ENCODE measurements at places on chromosomes 4 and X.

GRCh38 chrX:46814966-46815365 lies 21.9 kb upstream of the RP2 start:
- no peak for DNase-seq

DNA sequence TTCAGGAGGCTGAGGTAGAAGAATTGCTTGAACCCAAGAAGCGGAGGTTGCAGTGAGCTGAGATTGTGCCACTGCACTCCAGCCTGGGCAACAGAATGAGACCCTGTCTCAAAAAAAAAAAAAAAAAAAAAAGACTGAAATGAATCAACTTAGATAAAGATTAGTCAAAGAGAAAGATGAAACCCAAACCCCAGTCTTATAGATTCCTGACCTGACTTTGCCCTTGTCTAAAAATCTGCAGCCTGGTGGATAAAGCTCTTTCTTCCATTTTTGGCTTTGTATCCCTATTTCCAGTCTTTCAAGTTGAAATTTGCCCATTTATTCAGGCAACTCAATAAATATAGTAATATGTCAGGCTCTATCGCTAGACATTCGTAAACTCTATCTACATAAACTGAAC lies 39.3 kb upstream of the SPINK2 start:
- no peak for DNase-seq

GRCh38 chrX:150547375-150548115 lies 20.9 kb upstream of the MTM1 start:
- no peak for DNase-seq

GRCh38 chr4:189279188-189279587 lies 661.5 kb upstream of the FRG1 start:
- no peak for DNase-seq

- DNase-seq: no peak
Observed at GRCh38 chrX:138925330-138925729, 213.8 kb upstream of the FGF13 start.

- peak; percentile 34 for DNase-seq
Observed at GRCh38 chrX:120456973-120457372, 12.1 kb downstream of the LAMP2 start.

DNA sequence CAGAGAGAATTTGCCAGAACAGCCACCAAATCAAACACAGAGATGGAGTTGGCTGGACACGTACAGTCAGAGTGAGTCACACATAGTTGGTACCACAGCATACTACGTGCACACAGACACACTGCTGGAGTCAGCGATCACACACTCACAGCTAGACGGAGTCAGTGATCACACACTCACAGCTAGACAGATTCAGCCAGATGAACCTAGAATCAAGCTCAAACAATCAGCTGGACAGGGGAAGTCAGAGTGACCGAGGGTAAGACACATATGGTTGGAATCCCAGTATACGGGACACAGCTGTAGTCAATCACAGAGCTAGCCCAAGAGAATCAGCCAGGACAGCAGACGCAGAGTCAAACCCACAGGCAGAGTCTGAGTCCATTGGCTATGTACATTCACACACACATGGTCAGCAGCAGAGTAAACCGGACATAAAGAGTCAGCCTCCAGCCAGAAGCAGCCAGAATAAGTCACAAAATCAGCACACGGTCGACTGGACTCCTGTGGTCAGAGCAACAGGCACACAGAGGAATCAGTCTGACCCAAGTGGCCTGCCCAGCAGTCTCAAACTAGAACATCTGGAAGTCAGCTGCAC lies 4.6 kb downstream of the SLC38A5 start:
- DNase-seq: no peak

DNA sequence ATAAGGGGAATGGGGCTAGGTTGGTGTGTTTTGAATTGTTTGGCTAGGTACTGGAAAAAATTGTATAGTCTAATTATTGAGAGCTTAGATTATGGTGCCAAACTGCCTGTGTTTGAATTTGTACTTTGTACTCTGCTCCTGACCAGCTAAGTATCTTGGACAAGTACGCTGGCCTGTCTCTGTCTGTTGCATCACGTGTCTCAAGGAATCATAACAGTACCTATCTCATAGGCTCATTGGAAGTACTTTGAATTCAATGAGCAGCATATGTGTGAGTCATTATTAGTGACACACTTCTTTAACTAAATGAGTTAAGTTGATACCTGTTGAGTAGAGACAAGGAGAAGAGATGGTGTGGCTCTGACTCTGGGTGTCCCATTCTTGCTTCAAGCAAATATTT lies 69.5 kb upstream of the MND1 start:
- DNase-seq: no peak

DNA sequence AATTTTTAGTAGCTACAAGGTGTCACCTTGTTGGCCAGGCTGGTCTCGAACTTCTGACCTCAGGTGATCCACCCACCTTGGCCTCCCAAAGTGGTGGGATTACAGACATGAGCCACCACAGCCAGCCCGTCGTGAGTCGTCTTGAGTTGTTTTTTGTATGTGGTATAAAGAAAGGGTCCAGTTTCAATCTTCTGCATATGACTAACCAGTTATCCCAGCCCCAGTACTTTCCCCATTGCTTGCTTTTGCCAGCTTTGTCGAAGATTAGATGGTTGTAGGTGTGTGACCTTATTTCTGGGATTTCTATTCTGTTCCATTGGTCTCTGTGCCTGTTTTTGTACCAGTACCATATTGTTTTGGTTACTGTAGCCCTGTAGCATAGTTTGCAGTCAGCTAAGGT lies 105.9 kb downstream of the OR13H1 start:
- DNase-seq: no peak

DNA sequence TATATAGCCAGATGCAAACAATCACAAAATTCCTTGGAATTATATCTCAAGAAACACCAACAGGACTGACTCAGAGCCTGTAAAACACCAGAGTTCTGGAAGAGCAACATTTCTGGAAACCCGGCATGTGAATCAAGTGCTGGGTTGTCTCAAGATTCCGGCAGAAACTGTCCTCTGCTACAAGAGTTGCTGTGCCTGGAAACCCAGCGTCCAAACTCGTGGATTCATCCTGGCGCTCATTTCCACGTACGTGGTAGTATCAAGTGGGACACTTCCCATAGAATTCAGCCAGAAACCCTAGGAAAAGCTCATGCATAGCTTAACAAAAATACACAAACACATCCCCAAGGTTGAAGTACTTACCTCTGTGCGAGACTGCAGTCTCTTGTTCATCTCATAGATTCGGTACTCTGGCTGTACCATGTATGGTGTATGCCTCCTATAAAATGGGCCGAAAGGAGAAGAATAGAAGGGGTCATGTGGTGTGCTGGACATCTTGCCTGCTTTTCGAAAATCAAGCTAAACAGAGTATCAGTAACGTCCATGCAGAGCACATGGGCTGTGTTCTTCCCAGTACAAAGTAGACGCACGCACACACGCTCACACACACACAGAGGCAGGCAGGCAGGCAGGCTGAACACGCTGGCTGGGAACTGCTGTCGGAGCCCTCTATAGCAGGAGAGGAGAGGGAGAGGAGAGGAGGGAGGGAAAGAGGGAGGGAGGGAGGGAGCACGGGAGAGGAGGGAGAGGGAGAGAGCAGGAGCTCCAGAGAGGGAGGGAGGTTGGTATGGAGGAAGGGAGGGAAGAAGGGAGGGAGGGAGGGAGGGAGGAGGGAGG lies at the start of gene LDB2:
LDB2 (minus strand) TSS at position 655 of the 837 bp plus-strand sequence.
- DNase-seq: no peak

DNA sequence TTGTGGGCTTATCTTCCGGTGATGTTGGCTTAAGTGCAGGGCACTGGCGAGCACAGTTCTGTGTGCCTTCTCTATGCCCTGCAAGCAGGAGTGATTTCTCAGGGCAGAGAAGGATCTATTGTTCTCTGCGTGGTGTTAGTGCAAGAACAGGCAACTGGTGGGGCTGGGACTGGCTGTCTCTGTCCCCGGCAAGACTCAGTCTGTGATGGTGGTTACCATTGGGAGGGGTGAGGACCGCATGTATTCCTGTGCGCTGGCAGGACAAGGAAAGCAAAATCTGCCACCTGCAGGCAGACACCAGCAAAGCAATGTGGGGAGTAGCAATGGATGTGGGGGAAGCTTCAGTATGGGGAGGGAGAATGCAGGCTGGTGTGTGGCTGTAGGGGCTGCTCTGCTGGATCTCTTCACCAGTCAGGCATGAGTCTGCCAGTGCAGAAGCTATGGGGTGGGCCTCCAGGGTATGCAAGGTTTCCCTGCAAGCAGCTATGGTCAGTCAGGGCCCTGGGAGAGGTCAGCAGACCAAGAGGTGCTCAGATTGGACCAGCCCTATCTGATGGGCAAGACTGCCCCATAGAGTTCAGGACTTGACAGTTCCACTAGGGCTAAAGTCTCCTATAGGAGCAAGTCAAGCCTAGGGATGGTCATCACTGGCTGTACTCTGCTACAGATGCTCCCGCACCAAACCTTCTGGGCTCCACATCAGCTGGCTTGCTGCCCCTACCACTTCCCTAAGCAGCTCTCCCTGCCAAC lies 16.8 kb downstream of the PF4 start:
- DNase-seq: no peak

DNA sequence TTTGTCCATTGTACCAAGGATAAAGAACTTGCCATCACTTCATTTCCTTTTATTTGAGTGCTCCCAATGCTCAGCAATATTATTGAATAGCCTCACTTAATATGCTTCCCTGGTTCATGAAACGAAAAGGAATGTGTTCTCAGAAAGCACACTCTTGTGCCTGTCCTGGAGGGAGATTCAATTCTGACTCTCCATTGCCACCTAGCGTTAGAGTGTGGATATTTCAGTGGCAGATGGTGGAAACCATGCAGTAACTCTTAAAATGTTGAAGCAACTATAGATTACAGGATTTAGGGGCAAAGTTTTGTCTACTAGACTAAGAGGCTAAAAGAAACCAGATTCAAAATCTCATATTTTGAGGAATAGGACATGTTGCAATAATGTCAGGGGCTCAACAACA lies 36.0 kb downstream of the GAB3 start:
- peak; percentile 78 for DNase-seq

DNA sequence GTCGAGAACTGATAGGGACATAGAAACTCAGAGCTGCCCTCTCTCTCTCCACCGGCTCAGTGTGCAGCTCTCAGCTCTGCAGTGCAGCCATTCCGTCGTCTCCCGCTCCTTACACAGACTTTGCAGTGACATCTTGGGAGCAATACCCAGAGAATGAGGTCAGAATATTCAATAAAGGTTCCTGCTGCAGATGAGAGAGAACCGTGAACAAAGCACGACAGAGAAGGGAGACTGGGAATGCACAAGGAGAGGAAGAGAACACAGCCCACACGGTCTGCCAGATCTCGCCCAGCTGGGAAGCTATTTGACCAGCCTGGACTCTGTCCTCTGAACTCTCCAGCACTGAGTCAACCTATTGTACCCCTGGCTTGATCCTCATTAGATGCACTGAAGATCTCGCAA lies 118.0 kb upstream of the PPARGC1A start:
- DNase-seq: no peak

DNA sequence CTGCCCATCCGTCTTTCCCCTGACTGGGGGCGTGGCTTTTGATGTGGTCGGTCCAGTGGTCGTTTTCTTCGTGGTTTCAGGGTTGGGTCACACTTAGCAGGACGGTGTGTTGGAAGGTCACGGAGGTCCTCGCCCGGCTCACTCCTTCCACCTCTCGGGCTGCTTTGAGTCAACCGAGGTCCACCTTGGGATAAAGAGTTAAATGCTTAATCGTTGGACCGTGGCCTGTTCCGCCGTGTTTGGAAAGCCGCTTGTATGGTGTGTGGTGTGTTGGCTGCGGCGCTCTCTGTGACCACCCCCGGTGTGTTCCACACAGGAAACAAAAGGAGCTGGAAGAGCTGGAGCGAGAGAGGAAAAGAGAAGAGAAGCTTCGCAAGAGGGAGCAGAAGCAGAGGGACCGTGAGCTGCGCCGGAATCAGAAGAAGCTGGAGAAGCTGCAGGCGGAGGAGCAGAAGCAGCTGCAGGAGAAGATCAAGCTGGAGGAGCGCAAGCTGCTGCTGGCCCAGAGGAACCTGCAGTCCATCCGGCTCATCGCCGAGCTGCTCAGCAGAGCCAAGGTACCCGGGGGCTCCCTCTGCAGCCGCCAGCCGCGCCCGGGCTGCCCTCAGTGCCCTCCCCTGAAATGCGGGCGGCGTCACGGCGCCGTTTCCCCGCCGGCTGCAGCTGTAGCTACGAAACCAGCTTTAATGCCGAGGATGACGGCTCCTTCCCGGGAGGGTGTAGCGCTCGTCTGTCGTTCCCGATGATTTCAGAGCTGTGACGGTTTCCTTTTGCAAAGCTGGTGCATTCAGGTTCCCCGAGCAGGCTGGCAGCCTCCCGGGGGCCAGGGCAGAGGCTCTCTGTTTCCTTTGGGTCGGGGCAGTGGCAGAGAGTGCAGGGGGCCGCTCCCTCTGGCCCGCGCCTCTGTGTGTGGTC lies 7.7 kb downstream of the AKAP17A start:
- DNase-seq: no peak

- no peak for DNase-seq
Observed at GRCh38 chr4:17786567-17786966, 5.1 kb upstream of the FAM184B start.

GRCh38 chr4:163563592-163563991 lies 69.1 kb downstream of the TMA16 start:
- no peak for DNase-seq

DNA sequence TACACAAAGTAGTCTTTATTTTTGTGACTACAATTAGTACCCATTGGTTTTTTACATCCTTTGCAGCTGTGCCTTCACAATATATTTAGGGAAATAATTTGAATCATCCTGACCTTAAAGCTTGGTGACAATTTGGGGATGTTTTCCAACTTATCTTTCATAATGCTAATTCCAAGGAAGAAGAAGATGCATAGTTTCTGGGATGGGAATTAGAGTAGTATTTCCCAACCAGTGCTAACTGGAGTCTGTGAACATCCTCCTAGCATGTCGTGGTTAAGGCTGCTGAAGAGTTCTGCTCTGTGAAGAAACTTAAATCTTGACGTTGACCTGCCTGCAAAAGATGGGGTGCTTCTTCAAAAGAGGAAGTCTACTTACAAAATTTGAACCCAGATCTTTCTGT lies 173.5 kb downstream of the ANK2 start:
- no peak for DNase-seq

- no peak for DNase-seq
Observed at GRCh38 chr4:184617600-184618196, 31.5 kb downstream of the CASP3 start.

- no peak for DNase-seq
Observed at GRCh38 chrX:46236411-46236810, 308.8 kb downstream of the ZNF674 start.

- no peak for DNase-seq
Observed at GRCh38 chr4:44916411-44916810, 190.1 kb upstream of the GNPDA2 start.

DNA sequence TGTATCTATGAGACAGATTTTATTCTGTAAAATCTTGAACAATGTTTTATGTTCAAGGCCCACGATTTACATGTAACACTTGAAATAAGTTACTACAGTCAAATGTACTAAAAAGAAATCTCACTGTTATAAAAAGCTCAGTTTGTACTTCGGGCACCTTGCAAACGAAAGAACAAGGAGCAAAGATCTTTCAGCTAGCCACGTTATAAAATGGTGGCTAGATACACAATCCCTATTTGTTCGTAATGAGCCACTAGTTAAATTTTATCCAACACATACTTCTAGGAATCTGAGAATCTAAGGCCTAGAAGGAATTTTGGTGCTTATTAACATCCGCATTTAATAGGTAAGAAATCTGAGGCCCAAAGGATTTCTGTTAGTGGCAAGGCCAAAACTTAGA lies 2.5 kb downstream of the ARHGEF9 start:
- no peak for DNase-seq

- no peak for DNase-seq
Observed at GRCh38 chr4:99824070-99824599, 7.5 kb downstream of the DAPP1 start.
